ENCODE measurements at places on chromosomes 3 and 15. TPM values are rescaled to one million over a fixed set of nuclear protein-coding genes. Genes with fewer than 3 reads are reported as not detected.

The MESP2 gene
- total RNA-seq, result not detected

The HEG1 gene
- 10.3 TPM for total RNA-seq

DNA sequence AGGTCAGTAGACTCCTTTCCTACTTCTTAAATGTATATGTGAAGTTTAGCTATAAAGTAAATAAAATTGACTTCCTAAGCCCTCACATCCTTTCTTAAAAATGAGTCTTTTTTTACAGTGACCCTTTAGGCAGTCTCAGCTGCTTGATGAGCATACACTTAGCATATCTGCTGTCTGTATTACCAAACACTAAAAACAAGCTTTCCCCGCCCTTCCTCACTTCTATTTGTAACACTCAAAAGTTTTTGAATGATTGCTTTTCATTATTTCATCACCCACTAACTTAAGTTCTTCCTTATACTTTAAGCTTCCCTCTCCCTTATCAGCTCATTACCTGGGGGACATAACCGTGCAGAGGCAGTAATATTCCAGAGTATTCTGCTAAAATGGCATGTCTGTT is 89.4 kb downstream of the PLOD2 start:
- DNase-seq, result no peak
- no peak overlapping the region for H3K4me3 ChIP-seq
- H3K27ac ChIP-seq, result peak overlapping the region; percentile 3
- no peaks in the 10 kb centered on the region for H3K27me3 ChIP-seq
- peaks cover 20% of the 10 kb centered on the region for H3K4me1 ChIP-seq

DNA sequence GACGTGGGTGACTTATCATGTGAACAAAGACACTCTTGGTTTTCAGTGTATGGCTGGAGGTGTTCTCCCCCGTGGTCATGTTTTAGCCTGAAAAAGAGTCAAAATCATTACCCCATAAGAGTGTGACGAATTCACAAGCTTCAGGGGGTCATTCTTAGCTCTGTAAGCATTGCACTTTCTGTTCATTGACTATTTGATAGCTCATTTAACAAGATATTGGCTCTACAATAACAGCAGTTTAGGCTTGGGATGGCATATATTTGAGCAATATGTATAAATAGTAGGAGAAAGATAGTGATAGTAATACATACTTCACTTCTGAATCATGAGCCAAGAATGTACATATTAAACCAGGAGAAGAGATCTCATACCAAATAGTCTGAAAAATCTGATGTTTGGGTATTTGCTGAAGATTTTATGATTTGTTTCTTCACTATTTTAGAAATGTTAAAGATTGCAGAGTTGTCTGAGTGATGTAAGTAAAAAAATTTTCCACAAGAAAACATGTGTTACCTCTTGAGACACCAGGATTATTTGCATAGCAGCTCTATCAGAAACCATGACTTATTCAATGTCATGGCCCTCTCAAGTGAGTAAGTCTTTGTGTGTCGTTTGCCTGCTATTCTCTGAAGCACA is 996.0 kb downstream of the OTOL1 start:
- H3K4me3 ChIP-seq, result no peak overlapping the region
- H3K36me3 ChIP-seq, result no peaks in the 10 kb centered on the region
- H3K27ac ChIP-seq, result no peak overlapping the region
- H3K4me1 ChIP-seq, result peaks cover 18% of the 10 kb centered on the region
- no peaks in the 10 kb centered on the region for H3K27me3 ChIP-seq
